ENCODE measurements at places on chromosomes 6 and 20.

DNA sequence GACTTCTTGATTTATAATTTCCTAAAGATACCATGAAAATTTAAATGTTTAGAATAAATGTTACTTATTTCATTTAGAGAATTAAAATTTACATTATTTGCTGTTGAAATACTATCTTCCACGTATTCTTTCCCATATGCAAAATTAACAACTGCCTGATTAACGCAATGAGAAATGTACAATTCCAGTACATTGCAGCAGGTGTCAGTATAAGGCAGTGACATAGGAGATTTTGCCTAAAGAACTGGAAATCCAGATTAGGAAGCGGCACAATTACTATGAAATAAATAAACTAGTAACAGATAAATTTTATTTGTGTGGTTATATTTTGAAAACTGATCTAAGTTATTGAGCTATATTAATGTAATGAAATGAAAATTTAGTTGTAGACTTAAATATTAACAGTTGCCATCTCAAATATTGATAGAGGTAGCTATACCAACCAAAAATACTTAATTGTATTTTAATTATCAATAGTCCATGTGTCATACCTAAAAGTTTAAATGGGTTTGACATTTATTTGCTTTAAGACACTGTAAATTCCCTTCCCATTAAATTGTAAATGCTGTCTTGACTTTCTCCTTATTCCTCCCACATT lies 300.2 kb downstream of the UTRN start:
- no peak for DNase-seq

DNA sequence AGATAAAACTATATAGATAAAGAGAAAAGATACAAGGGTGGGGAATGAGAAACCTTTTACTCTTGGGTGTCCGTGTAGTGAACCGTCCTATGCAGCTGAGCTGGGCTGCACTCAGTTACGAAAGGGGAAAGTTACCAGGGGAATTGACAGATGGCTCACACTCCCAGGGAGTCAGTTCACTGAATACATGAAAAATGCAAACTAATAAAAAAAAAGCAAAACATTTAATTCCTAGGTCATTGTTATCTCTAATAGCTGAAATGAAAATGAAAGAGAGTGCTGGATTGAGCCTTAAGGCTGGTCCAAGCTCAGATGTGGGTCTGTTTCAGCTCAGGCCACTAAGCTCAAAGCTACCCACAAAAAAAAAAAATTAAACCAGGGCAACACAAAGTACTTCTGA lies 138.0 kb downstream of the THBS2 start:
- no peak for DNase-seq

- no peak for DNase-seq
Measured at GRCh38 chr6:35161266-35161665, 20.1 kb upstream of the TCP11 start.

- DNase-seq: no peak
Measured at GRCh38 chr6:25035512-25036435, 100.0 kb upstream of the RIPOR2 start.

GRCh38 chr6:35541836-35542235 lies 29.1 kb upstream of the TULP1 start:
- no peak for DNase-seq

GRCh38 chr20:64011366-64011779 lies 24.6 kb upstream of the C20orf204 start:
- DNase-seq: no peak

Measured in stimulated activated CD4-positive, alpha-beta T cell treated with anti-CD3 and anti-CD28 coated beads, Interleukin-12 subunit alpha, Interleukin-12 subunit beta, amount 100 ng/mL, for 48 hours (primary cell).